NCI-H2107 (cell line): ENCODE measurements at places on chromosomes 4 and X.

DNA sequence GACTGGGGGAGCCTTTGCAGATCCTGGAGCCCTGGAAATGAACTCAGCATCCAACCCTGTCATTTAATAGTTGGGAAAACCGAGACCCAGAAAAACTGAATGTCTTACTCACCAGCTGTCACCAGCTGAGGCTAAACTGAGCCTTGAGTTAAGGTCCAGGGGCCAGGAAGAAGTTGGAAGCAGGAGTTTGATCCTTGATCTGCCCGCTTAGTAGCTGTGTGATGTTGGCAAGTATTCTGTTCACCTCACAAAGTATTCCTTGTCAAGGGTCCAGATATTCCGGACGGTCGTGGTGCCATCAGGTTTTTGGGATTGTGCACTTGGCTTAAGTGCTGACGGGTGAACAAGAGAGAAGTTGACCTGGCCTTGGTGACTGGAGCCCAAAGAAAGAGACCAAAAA, 30.7 kb upstream of the PROM1 start:
- DNase-seq, result no peak

- DNase-seq, result no peak
Observed at GRCh38 chr4:44017422-44017739, 431.2 kb downstream of the KCTD8 start.

DNA sequence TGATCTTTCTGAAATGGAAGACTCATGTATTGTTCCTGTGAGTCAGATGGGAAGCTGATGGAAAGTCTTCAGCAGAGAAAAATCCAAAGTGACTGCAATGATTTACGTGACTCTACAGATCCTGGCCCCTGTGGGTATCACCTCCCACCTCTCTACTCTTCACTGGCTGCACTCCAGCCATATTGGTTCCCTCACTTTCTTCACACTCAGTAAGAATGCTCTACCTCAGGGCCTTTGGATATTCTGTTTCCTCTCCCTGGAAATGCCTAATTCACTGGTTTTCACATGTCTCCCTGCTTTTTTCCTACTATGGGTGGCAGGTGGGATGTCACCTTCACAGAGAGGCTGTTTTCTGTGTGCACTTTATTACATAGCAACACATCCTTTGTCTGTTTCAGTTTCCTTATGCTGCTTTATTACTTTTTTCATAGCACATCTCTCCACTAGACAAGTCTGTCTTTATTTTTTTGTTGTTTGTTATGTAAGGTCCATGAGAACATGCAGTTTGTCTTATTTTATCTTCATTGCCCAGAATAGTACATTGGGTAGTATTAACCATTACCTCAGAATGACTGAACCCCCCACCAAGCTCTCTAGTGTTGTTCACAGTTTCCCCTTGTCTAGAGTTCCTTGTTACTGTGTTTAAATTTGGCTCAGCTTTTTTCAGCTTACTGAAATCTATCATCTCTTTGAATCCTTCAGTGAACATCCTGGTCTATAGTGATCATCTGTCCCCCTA, 57.6 kb upstream of the CLNK start:
- no peak for DNase-seq

- DNase-seq, result no peak
Observed at GRCh38 chr4:185165605-185166063, 22.6 kb downstream of the SLC25A4 start.

- no peak for DNase-seq
Observed at GRCh38 chrX:1564750-1565683, 26.4 kb upstream of the AKAP17A start.

DNA sequence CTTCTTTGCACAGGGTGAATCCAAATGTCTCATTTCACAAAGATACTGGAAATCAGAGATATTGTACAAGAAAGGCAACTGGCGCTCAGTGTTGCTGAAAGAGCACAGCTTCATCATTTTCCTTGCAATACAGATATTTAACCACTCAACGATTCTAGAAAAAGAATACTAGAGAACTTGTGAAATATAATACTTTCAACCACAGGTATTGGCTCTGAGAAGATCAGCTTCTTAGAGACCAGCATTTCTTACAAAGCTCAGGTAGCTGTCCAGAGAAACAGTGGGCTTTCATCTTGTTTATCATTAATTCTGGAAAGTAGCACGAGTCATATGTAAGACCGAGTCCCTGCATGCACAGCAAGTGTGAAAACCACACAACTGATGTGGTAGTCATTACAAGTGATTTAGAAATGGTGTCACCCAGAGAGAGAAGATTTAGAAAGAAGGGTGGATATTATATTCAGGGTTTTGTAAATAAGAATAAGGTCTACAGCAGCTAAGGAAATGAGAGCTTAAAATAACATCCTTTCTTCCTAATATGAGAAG, 7.8 kb upstream of the PPARGC1A start:
- DNase-seq, result no peak

DNA sequence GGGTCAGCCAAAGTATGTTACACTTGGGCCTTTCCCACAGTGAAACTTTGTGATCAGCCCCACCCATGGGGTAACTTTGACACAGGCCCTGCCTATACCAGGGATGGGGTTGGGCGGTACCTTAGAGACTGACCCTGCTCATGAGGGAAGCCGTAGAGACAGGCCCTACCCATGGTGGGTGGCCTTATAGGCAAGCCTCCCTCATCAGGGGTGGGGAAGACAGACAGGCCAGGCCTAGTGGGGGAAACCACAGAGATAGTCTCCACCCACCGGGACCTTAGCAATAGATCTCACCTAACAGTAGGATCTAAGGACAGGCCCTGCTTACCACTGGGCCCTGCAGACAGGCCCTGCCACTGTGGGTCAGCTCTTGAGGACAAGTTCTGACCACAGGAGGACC, 6.8 kb downstream of the PLP2 start:
- DNase-seq, result no peak

DNA sequence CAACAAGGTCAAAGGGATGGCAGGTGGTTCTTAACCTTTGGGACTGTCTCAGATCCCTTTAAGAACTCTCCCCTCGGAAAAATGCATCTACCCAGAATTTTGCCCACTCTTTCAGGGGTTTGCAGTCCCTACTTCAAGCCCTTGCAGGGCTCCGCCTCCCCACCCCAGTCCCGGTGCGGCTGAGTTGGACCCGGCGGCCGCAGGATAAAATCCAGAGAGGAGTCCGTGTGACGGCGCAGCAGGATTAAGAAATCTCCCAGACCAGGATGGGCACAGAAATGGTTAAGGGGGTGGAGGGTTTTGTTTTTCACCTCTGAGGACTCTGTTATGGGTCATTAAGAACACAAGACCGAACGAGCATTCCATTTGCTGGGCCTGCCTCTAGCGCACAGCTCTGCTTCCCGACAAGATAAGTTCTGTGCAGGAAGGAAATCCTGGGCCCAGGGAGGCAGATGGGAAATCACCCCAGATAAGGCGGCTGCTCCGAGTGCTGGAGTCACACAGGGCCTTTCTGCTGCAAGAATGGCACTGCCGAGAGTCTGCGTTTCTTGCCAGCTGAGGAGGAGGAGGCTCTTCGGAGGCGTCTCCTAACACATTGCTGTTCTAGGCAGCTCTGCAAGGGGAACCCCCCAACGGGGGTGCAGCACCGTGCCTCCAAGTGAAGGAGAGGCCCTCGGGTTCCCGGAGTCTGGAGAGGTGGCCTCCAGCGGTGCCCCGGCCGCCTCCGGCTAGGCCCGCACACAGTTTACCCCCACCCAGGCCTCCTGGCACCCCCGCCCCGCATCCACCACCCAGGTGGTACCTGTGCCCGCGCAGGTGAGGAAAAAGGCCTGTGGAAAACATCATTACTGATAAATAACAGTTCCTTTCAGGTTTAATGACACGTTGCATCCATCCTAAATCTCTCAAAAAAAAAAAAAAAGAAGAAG, 277.6 kb downstream of the BCOR start:
- no peak for DNase-seq

- no peak for DNase-seq
Observed at GRCh38 chrX:56278692-56279091, 46.5 kb downstream of the KLF8 start.

GRCh38 chr4:10589321-10589720, 95.2 kb downstream of the CLNK start:
- DNase-seq, result no peak

GRCh38 chr4:160235285-160235684, 1132.4 kb downstream of the RAPGEF2 start:
- DNase-seq, result no peak

- DNase-seq, result no peak
Observed at GRCh38 chr4:143623896-143624295, 76.6 kb downstream of the FREM3 start.

DNA sequence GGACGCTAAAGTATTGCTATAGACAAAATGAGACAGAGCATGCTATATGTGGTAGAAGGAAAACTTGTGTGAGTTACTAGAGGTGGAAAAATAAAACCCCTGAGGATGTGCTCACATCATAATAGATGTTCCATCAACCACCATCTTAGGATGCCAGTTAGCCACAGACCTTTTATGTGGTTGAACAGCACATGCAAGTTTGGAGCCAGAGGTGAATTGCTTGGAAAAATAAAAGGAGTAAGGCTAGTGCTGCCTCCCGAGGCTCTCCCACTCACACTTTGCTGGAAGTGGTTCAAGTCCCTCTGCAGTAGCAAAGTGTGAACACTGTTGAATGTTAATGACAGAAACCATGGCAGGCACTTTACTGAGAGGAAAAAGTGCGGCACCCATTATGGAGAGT, 39.4 kb upstream of the PPARGC1A start:
- no peak for DNase-seq

GRCh38 chr4:10167201-10167600, 50.6 kb upstream of the WDR1 start:
- no peak for DNase-seq

DNA sequence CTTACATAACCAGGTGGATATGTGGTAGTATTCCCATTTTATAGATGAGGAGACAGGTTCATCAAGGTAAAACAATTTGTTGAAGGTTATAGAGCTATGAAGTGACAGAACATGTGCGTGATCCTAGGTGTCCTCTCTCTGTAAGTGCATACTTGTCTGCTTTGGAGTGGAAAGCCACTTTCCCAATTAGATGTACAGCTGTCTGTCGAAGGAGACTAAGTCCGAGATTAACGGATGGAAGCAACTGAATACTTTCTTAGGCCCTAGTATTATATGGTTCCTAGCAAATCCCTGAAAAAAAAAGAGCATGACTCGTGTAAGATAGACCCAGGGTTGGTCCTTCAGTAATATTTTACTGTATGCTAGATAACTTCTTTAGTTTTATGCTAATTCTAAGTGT, 19.7 kb downstream of the TMEM131L start:
- no peak for DNase-seq

DNA sequence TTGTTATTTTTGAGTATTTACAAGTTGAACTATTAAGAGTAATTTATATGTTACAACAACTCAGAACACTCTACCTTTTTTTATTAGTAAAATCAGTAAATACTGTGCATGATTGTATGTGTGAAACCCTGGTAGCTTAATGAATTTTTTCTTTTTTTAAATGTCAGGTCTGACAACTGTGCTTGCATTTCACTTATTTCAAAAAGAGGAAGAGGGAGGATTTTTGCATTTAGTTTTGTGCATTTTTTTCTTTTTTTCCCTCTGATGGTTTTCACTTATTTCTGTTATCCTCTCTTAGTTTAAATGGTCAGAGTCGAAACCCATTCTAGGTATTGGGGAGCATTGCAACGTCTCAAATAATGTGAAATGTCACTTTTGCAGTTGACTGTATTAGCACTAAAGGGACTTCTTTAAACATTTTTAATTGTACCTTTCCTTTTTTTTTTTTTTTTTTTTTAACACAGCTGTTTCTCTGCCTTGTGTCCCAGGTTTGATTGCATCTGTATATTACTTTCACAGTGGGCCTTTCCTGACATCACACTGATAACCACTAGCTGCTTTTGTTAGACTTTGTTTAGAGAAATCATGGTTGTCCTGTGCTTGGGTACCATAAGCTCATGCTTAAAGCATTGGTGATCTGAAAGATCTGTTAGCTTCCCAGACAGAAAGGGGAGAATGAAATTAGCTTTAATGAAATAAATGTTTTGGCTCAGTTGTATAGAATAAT, 28.5 kb downstream of the MOB1B start:
- DNase-seq, result no peak

- no peak for DNase-seq
Observed at GRCh38 chr4:22389240-22389870, 126.5 kb downstream of the ADGRA3 start.

DNA sequence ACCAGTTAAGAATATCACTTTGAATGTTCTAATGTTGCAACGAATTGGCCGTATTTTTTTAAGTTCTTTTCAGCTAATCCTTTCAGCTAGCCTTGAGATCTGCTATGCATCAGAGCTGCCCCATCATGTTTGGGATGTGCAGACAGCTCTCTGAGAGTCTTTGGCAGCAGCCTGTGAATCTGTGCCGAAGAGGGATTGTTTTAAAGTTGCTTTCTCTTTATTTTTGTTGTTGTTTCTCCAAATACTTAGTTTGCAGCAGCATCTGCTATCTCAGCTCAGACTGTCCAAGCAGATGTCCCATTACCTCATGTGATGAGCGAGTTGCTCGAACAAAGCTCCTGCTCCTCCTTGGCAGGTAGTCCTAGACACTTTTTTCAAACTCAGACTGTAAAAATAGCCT, 1002.5 kb upstream of the INTU start:
- DNase-seq, result no peak

- no peak for DNase-seq
Observed at GRCh38 chr4:2180410-2180809, 61.5 kb downstream of the HAUS3 start.

DNA sequence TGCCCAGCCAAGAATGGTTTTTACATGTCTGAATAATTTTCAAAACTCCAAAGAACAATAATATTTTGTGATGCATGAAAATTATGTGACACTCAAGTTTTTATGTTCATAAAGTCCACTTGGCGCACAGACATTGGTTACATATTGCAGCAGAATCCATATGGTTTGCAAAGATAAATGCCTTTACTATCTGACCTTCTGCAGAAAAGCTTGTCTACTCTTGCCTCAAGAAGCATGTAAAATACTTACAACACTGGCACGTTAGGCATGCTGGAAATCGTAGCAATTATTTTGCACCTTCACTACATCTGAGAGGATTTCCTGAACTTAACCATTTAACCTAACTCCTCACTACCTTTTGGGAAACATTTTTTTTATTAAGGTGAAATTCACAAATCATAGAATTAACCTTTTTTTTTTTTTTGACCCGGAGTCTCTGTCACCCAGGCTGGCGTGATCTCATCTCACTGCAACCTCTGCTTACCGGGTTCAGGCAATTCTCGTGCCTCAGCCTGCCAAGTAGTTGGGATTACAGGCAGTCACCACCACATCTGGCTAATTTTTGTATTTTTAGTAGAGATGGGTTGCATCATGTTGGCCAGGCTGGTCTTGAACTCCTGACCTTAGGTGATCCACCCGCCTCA, 3.5 kb upstream of the XG start:
- no peak for DNase-seq

GRCh38 chr4:86963697-86964096, 28.9 kb downstream of the AFF1 start:
- no peak for DNase-seq

- no peak for DNase-seq
Observed at GRCh38 chrX:96835660-96836289, 47.9 kb upstream of the RPA4 start.

- DNase-seq, result no peak
Observed at GRCh38 chr4:24611575-24611974, 27.2 kb upstream of the DHX15 start.

- no peak for DNase-seq
Observed at GRCh38 chr4:47651231-47651630, 166.2 kb downstream of the ATP10D start.

GRCh38 chrX:43479850-43480249, 176.2 kb upstream of the MAOA start:
- no peak for DNase-seq
